ENCODE measurements at places on chromosomes 16 and 17. TPM values are rescaled to one million over a fixed set of nuclear protein-coding genes. Genes with fewer than 3 reads are reported as not detected.

The TBC1D3I gene
- not detected for total RNA-seq

The FA2H gene
- total RNA-seq = 5.9 TPM

The CDH16 gene
- not detected for total RNA-seq

The IL17C gene
- 0.39 TPM for total RNA-seq

The GGA3 gene
- total RNA-seq = 9.9 TPM

The TLCD1 gene
- 1.9 TPM for total RNA-seq

The SULT1A3 gene
- 3.1 TPM for total RNA-seq

The TAT gene
- total RNA-seq = not detected

The TBC1D3G gene
- total RNA-seq = not detected

The MYLK3 gene
- total RNA-seq = 3.0 TPM

The CENPX gene
- total RNA-seq = 19.7 TPM

The IST1 gene
- 166 TPM for total RNA-seq

- DNase-seq = no peak
Observed at GRCh38 chr16:89122322-89122851, 28.7 kb downstream of the ACSF3 start.

DNA sequence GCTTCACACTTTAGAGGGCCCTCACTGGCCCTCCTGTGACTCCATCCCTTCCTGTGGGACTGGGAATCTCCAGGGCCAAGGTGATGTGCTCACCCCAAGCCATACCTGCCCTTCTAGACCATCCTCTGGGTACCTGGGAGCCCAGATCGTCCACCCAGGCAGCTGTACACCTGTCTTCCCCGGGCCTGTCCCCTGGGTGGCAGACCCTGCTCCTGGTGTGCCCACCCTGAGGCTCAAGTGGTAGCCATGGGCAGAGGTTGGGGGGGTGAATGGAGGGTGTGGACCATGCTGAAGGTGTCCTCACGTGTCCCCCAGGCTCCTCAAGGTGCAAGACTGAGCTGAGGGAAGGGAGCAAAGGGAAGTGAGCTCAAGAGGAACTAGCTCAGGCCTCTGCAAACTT, 9.3 kb downstream of the CLEC10A start:
- no peak for DNase-seq

DNA sequence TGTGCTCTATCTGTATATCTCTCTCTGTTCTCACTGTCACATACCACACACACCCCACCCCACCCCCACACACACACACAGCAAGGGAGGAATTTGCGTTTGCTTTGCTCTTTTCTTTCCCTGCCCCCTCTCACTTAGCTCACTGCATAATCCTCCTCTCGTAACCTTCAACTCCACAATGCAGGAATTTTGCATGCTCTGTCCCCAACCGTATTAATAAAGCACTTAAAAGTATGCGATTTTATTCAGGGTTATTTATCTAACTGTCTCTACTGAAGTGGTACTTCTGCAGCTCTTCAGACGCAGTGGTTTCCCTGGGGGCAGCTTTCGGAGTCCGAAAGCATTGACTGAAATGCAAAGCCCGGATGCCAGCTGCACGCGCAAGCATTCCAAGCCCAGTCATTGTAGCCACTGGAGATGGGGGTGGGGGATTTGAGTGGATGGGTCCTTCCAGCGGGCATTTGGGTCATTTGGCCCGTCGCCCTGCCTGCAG, 105.4 kb upstream of the RBFOX1 start:
- DNase-seq = no peak

GRCh38 chr17:17536702-17537101, 40.5 kb upstream of the RASD1 start:
- no peak for DNase-seq

DNA sequence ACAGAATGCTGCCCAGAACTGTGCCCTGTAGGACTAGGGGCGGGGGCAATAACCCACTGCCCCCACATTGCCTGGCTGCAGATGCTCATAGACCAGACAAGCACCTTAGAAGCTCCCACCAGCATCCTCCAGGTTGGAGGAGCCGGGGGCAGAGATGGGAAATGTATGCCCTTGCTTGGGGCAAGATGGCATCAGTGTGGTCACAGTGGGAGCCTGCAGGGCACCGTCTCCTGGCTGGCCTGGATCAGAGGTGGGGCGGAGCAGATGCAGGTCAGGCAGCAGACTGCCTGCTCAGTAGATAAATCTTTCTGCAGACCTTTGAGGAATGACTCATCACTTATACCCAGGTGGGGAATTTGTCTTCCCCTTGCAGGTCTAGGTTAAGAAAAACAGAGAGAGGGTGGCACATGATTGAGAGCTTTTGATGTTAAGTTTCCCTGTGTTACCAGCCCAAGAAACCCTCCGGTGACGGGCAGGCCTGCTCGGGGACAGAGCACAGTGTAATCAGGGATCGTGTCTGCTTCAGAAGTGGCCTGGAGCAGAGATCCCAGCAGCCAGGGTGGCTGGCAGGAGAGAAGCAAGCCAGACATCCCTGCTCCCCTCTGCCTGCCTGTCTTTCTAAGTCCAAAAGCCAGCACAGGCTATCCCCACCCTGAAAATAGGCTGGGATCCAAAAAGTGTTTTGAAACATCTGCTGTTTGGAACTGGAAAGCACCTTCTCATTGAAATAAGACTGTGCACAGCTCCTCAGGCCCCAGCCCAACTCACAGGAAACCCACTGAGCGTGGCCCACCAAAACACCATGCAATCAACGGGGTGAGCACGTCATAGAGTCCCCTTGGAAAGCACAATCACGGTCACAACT, 50.7 kb upstream of the RPL38 start:
- peak; percentile 39 for DNase-seq

GRCh38 chr17:60750640-60751039, 73.0 kb downstream of the BCAS3 start:
- no peak for DNase-seq

DNA sequence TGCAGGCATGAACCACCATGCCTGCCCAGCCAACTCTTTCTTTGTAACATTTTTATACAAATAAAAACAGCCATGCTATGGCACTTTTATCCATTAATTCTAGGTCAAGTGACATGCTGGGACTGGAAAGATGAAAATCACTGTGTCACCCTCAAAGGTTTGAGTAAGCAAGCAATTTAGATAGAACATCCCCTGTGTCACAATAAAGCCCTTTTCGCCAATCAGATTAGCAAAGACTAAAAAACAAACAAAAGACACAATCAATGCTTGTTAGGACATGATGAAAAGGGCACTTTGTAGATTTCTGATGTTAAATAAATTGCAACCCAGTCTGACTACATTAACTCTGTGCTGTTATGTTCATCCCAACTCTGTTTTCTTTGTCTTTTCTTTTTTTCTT, 26.4 kb downstream of the CHP2 start:
- no peak for DNase-seq

DNA sequence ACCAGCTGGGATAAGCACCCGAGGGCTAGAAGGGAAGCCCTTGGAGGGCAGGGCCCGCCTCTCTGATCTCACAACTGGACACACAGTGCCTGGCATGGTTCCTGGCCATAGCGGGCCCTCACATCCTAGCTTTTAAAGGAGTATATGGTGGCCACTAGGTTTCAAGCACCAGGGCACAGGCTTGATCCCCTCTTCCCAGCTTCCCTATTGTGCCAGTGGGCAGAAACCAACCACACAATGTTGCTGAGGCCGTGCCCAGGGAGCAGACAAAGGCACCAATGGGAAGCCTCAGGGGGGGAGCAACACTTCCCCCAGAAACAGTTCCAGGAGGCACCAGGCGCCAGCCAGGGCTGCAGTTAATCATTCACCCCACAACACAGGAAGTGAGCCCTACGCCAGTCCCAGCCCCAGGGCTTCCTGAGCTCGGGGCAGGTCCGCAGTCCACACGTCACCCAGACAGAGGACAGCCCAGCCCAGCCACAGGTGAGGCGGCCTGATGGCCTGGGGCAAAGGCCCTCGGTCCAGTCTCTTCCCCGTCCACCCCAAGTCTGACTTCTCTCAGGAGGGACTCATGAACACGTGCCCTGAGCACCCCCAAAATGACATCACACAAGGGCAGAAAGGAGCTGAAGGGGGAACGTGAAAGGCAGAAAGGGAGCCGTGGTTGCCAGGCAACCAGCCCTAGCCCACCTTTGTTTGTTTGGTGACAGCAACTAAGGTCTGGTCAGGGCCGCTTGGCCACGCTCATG, 12.8 kb downstream of the SMIM5 start:
- no peak for DNase-seq

- DNase-seq = no peak
Observed at GRCh38 chr16:84262031-84262430, 22.2 kb upstream of the KCNG4 start.

GRCh38 chr16:70685938-70686375, at the start of gene MTSS2:
MTSS2 (minus strand) TSS chr16:70686053; CDS start chr16:70685791, 262 bp downstream.
- peak; percentile 82 for DNase-seq

DNA sequence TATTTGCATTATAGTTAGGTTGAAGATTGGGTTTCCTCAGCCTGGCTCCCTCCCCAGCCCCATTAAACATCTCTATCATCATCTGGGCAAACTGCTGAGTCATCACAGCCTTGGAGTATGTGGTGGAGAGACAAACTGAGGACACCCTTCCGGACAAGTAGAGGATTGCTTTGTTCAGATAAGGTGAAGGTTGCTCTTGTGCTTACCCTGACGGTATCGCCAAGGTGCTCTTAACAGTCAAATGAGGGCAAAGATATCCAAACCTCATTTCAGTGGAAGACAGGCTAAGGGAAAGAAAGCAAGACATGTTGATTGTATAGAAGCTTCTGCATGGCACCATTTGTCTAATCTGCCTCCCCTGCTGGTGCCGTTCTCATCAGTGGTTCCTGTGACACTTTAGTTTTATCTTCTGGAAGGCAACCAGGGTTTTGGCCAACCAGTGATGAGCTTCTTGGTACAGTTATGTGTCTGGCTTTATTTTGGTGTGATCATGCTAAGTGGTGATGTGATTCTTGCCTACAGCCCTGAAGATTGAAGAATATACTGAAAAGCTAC, 56.9 kb upstream of the LGALS9 start:
- DNase-seq = no peak

DNA sequence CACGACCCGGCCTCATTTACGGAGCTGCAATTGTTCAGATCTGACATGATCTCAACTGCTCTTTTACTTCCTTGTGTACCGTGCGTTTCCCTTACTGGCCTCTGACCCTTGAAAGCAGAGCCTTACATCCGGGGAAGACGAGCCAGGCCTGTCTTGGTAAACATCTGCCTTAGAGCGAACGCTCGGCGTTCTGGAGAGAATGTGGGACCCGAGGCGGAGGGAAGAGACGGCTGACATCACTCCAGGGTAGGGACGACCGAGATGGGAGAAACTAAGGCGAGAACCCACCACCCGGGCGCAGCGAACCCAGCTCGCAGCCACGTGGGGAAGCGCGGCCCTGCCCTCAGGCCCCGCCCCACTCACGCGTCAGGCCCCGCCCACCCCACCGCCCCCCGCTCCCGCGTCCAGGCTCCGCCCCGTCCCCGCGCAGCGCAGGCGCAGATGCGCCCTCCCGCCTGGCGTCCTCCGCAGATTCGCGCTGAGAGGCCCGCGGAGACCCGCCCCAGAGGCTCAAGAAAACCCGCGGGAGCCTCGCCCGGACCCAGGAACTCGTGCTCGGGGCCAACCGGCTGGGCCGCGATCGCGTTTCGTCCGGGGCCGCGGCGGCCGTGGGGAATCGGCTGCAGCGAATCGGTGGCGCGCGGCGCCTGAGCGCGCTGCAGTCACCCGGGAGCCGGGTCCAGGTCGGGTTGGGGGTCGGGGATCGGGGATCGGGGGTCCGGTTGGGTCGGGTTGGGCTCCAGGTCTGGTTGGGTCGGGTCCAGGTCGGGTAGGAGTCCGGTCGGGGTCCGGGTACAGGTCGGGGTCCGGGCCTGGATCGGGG, at the start of gene TELO2:
TELO2 (plus strand) TSS at position 438 of the 823 bp plus-strand sequence. CDS start 922 bp downstream, outside the sequence.
- peak; percentile 70 for DNase-seq

- no peak for DNase-seq
Observed at GRCh38 chr17:82911822-82912221, 72.0 kb upstream of the ZNF750 start.
